ENCODE measurements at places on chromosomes 4 and X.

GRCh38 chrX:112867570-112867969 is 26.9 kb upstream of the AMOT start:
- no peak for DNase-seq

- no peak for DNase-seq
These were observed 28.9 kb upstream of the MTMR1 start for GRCh38 chrX:150664290-150664689.

- no peak for DNase-seq
These were observed 108.3 kb upstream of the VCX2 start for GRCh38 chrX:8279323-8279722.

GRCh38 chr4:8652181-8653078 is 59.9 kb downstream of the CPZ start:
- no peak for DNase-seq

GRCh38 chrX:599837-600715 is 30.5 kb upstream of the SHOX start:
- DNase-seq, result no peak

DNA sequence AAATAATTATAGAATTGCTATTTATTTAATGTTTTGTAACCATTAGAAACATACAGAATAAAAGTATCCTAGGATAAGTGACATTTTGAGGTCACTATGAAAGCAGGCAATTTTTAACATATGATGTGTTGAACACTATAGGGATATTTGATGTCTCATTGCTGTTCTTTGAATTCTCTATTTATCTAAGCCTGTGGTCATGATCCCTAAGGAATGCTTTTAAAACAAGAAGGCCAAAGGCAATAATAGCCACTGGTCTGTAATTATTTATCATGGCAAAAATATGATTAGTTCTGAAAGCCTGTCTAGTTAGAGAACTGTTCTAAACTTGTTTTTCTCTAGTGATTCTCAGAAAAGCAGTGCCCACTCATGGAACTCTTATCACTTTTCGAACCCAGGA is 186.6 kb downstream of the RPA4 start:
- DNase-seq, result no peak

DNA sequence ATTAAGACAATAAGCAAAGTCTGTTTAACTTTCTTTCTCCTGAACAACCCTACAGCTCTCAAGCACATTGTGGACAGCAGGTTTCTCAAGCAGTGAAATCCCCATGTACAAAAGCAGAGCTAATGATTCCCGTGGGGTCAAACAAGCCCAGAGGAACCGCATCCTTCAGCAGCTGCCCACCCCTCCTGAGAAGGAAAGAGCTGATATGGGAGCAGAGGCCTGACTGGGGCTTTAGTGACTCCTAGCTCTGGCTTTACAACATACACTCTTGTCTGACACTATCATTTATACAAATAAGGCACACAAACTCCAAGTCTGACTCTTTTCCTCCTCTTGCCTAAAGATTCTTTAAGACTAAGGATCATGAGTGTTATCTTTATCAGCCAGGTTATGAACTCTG is 32.8 kb downstream of the HDAC8 start:
- DNase-seq, result no peak

- no peak for DNase-seq
These were observed 148.8 kb upstream of the MID1 start for GRCh38 chrX:10769195-10769594.

DNA sequence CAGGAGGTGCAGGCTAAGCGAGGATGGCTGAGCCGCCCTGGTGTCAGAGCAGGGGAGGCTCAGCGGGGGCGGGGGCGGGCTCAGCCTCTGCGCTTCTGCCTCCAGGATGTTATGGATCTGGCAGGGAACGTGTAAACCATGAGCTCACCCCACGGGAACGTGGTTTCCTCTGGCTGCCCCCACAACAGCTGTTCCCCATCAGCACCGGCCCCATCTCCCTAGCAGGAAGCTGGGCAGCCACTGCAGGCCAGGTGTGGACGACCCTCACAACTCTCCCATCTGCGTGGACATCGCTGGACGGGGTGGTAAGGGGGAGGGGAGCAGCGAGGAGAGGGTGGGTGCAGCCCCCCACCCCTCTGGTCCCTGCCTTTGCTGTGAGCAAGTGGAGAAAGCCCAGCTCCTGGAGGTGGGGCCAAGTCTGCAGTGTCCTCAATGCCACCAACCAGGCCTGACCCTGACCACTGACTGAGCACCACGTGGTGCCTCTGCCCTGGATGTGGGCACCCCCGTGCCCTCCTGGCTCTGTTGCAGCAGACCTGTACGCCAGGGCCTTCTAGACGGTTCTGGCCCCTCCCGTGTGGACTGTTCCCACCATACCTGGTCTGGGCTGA is 28.1 kb upstream of the SPON2 start:
- no peak for DNase-seq

- DNase-seq, result no peak
These were observed 213.7 kb upstream of the VCX3A start for GRCh38 chrX:6748595-6748994.

DNA sequence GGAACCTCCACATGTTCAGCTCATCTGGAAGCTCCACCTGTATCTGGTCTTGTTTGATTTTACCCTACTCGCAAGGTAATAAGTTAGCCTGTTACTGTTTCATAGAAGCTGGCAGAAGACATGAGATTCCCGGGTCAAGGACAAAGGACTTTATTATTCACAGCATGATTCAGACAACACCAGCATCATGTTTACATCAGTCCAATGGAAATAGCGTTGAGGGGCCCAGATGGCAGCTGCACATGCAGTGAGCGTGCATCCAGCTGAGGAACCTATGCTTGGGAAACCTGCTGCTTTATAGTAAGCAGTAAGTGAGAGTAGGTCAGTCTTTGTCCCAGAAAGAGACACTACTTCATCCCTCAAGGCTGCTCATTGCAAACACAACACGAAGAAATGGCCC is 19.8 kb downstream of the TSPAN5 start:
- DNase-seq, result no peak

DNA sequence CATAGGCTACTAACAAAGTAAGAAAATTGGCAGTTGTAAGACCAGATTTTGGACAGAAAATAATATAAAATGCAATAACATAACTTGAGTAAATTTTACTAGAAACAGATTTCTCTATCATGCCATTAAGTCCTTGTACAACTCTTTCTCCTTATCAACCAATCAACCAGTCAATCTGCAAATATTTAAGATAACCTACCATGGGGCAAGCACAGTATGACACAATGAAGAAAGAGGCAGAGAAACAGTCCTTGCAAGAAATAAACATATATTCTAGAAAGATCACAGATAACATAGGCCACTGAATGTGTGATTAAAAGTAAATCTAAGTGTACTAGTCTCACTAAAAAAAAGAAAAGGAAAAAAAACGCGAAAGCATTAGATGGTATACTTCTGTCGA is 194.8 kb downstream of the PPP3CA start:
- DNase-seq, result no peak

- no peak for DNase-seq
These were observed 136.1 kb upstream of the MID1 start for GRCh38 chrX:10756441-10756840.

GRCh38 chrX:143500751-143501150 is 16.5 kb downstream of the SPANXN3 start:
- DNase-seq, result no peak

- DNase-seq, result no peak
These were observed 812.7 kb upstream of the FTHL17 start for GRCh38 chrX:31884535-31884934.

- no peak for DNase-seq
These were observed 25.7 kb downstream of the SEL1L3 start for GRCh38 chr4:25837107-25837506.

GRCh38 chr4:3372933-3373465 is 68.8 kb upstream of the HGFAC start:
- DNase-seq, result no peak

DNA sequence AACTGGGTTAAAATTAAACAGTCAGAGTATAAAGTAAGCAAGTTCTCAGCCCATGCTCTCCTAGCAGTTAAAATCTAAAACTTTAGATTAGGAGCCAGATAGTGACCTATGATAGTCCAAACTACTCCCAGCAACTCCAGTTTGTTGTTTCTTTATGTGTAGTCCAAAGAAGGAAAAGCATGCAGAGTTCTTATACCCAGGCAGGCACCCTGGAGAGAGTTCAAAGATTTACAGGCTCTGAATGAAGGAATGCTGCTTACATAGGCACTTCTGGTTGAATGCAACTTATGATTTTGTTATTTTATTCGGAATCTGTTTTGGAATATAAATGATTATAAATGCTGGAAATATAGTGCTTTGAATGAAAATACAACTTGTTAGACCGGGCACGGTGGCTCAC is 67.2 kb downstream of the GPAT3 start:
- no peak for DNase-seq

DNA sequence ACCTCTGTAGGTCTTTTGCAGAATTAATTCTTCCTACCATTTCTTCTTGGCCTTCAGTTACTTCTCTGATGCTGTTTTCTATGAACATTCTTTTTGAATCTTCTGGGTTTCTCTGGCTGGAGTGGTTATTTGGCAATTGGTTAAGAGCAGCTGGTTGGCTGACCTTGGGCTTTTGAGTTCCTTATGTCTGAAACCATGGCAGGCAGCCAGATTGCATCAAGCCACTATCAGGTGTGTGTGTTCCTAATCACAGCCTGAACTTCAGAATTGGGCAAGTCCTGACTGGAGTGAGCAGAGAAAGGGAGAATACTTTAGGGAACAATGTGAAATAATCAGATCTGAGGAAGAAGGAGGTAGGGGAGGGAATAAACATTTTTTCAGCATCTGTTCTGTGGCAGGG is 90.2 kb downstream of the ARHGAP10 start:
- DNase-seq, result no peak

DNA sequence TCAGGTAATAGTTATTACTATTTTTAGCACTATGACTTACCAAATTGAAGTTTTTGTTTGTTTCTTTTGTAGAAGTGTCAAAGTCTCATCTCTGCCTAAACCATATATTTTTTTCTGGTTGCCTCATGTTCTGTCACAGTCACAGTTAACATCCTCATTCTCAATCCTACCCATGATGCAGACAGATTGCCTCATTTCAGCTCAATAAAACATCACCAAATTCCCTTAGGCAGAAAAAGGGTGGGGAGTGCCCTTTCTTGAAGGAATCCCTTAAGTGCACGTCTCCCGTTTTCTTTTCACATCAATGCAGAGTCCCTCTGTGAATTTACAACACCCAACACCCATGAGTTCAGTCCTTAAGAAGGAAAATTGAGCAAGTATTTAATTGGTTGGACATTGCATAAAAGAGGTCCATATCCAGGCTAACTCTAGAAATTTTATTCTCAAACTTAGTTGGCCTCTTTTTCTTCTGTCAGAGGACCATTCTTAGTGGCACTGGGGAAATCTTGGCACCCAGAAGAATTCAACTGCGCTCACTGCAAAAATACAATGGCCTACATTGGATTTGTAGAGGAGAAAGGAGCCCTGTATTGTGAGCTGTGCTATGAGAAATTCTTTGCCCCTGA is 103.7 kb upstream of the BMPR1B start:
- DNase-seq, result no peak

DNA sequence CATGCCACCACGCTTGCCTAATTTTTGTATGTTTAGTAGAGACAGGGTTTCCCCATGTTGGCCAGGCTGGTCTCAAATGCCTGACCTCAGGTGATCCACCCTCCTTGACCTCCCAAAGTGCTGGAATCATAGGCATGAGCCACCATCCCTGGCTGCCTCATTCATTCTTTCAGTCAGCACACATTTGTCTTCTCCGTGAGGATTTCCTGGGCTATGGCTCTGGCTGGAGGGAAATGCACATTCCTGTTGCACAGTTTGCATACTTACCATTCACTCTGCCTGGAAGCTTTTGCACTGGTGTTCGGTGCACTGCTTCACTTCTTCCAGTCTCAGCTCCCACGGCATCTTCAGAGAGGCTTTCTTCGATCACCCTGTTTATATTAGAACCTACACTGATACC is 267.8 kb downstream of the STIM2 start:
- no peak for DNase-seq

- no peak for DNase-seq
These were observed 62.0 kb downstream of the HTRA3 start for GRCh38 chr4:8331575-8331955.

GRCh38 chr4:165360041-165360695 is 18.6 kb upstream of the CPE start:
- no peak for DNase-seq

- no peak for DNase-seq
These were observed 15.0 kb downstream of the TCEANC start for GRCh38 chrX:13667919-13668318.

DNA sequence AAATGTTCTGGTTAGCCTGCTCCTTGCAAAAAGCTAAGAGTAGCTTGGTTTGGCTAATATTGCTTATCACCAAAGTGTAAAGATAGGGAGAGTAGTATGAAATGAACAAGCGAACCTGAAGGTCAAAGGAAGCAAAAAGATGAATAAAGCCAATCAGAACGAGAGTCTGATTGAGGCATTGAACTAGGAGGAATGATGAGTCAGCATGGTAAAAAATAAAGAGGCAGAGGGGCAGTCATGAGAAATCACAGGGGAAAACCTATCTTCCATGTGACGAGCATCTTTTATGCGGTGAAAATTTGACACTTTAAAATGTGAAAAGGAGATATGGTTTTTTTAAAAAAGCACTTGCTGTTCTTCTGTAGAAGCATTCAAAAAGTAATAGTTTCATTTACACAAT is 533.7 kb downstream of the SPOCK3 start:
- DNase-seq, result no peak

GRCh38 chr4:106818764-106819163 is 217.3 kb downstream of the DKK2 start:
- no peak for DNase-seq

- DNase-seq, result no peak
These were observed 49.8 kb upstream of the NDP start for GRCh38 chrX:44022964-44023363.

- no peak for DNase-seq
These were observed 110.8 kb upstream of the ATP8A1 start for GRCh38 chr4:42767669-42768068.

DNA sequence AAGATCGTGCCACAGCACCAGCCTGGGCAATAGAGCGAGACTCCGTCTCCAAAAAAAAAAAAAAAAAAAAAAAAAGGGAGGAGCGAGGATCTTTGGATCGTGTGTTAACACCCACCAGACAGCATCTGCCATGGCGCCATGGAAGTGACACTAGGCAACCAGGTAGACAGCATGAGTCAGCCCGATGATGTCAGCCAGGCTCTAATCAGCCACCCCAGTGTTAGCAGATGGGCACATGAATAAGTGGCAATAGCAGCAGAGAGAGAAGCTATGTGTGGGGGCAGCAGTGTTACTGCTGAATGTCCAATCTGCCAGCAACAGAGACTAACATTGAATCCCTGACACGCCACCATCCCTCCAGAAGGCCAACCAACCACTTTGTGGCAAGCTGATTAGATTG is 6.6 kb downstream of the SYN1 start:
- DNase-seq, result no peak
